Left ventricle myocardium inferior (tissue), 1 donor: ENCODE measurements at places on chromosomes 6 and 20. TPM values are rescaled to one million over a fixed set of nuclear protein-coding genes. Genes with fewer than 3 reads are reported as not detected.
A peak's percentile ranks its signal among the peaks of the same experiment; 100 is the strongest.

Gene ARHGAP40
- total RNA-seq: not detected

GRCh38 chr6:7833751-7834070 lies 76.9 kb downstream of the TXNDC5 start:
- no peak for DNase-seq

Gene NEU1
- 26.0 TPM for total RNA-seq

GRCh38 chr20:17985388-17986018 lies 16.7 kb downstream of the MGME1 start:
- no peak for DNase-seq

DNA sequence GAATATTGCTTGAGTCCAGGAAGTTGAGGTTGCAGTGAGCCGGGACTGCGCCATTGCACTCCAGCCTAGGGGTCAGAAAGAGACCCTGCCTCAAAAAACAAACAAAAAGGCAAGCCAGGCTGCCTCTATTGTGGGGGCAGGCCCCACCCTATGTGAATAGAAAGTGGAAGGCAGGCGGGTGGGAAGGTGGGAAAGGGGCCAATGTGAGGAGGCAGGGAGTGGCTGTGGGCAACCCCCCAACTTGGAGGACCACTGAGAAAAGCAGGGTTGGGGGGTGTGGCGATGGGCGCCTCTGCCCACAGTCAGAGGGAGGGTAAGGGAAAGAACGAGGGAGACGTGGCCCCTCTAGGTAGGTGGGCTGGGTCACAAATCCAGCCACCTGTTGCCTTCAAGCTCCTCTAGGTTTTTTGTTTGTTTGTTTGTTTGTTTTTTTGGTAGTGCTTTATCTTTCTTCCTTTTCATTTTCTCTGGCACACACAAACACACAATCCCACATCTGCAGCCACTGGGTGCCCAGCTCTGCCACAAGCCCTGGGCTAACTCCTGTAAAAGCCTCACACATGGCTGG lies 5.3 kb upstream of the AP5S1 start:
- DNase-seq: no peak

DNA sequence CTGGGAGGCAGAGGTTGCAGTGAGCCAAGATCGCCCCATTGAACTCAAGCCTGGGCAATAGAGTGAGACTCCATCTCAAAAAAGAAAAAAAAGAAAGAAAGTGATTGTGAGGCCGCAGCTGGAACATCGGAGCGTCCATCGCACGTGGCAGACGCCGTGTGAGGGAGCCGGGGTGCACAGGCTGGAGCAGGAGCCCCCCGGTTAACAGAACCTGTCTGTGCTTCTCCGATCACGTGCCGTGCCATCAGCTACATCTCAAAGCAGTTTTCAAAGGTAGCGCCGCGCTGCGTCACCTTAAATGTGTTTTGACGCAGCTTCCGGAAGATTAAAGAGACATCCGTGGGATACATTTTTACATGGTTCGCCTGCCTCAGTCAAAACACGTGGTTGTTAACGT lies 138.9 kb downstream of the TAF4 start:
- DNase-seq: no peak

- DNase-seq: no peak
These were observed 3.3 kb upstream of the MOG start for GRCh38 chr6:29653452-29654038.

DNA sequence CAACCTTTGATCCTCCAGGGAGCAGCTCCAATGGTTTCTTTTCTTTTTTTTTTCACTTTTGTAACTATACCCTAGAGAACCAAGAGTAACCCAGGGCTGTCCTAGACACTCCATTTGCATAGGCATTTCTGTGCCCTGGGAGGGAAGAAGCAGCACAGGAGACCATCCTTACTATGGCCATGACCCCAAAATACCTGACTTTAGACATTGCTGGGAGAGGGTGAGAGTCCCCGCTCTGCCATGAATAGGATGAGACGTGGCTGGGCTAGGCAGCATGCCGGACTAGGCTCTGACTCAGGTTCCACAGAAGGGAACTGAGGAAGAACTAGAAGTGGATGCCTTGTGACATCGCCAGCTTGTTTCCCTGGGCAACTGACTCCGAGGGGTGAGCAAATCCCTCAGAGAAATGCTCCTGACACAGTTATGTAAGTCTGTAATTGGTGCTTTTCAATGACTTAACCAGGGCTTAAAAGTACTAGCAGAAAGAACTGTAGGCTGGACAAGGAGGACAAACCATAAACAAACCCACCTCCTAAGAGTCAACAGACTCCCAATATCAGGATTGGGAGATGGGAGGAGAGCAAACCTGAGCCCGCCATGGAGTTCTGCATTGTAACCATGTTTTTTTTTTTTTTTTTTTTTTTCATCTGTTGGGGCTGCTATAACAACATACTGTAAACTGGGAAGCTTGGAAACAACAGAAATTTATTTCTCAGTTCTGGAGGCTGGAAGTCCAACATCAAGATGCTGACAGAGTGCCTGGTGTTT lies 910 bp upstream of the ADTRP start:
- DNase-seq: no peak

Gene RNF217
- 14.1 TPM for total RNA-seq

DNA sequence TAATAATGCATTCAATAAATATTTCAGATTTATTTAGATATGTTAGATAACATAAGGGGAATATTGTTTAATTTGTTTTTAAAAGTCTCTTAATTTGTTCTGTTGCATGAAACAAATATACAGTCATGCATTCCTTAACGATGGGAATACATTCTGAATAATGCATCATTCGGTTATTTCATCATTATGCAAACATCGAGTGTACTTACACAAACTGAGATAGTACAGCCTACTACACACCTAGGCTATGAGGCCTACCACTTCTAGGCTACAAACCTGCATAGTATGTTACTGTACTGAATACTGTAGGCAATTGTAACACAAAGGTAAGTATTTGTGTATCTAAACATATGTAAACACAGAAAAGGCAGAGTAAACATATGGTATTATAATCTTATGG lies 118.7 kb downstream of the EPHA7 start:
- DNase-seq: no peak

DNA sequence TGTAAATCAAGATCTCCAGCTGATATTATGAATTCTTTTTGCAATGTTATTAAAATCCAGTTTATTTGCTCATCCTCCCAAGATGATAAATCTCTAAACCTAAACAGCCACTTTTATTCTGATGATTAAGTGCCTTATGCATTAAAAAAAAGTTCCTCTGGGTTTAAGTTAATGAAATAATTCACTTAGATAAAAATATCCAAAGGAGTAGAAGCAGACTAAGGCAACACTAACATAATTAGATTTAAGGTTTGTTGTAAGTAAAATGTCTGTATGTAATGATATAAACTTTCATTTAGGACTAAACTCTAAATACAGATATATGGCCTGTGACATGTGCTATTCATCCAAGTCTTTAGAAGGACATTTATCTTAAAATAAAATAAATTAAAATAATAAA lies 457.2 kb downstream of the TENT5A start:
- no peak for DNase-seq

- DNase-seq: no peak
These were observed 38.0 kb upstream of the TASP1 start for GRCh38 chr20:13676682-13677081.

Gene MOCS1
- total RNA-seq: 28.6 TPM

Gene ASXL1
- 25.0 TPM for total RNA-seq

- no peak for DNase-seq
These were observed 110.0 kb upstream of the KCNK16 start for GRCh38 chr6:39432330-39433025.

GRCh38 chr6:92706976-92707375 lies 712.4 kb downstream of the EPHA7 start:
- no peak for DNase-seq

GRCh38 chr6:125469915-125470314 lies 168.1 kb upstream of the HDDC2 start:
- DNase-seq: no peak

DNA sequence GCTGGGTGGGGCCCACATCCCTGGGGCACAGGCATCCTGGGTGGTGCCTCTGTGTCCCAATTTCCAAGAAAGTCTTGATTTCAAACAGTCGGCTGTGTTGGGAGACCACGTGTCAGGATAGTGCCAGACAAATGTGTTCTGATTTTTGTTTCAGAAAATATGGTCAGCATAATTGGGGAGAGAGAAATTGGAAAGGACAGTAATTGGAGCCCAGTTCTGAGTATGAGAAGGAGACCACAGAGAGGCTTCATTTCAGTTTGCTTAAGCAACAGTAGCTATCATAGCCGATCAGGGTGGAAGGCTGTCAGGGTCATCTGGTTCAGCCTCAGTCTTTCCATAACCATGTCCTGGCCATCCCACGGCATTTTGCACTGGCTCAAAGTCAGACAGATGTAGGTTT lies 220.7 kb downstream of the CDC5L start:
- no peak for DNase-seq

DNA sequence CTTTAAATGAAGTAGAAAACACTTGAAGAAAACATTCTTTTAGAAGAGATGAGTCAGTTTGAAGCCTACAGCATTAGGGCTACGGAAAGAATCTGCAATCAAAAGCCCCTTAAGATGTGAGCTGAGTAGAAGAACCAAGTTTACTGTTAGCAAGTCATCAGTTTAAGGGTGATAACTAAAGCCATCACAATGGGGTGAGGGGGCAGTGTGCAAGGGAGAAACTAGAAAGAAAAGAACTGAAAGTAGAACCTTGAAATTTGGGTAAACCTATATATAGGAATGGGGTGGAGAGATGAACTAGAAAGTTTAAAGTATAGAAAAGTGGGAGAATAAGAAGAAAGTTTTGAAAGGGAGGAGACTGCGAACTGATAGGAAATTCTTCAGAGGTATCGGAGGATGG lies 212.9 kb downstream of the COL19A1 start:
- no peak for DNase-seq

DNA sequence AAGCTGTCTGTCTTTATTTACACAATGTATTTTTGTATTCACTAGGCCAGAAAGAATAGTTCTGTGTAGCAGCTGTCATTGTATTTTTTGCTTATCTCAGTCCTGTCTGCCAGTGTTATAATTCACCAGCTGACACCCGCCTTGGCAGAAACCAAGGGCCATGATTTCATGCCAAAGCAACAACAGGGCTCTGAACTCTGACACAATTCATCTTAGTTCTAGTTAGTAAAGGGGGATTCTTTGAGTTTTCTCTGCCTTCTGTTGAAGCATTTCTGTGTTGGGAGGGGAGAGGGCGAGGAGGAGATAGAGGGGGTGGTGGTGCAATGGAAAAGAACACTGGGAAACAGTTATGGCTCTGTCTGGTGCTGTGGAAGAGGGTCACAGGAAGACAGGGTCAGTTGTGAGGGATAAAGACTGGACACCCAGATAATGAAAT lies 684.6 kb upstream of the MARCKS start:
- DNase-seq: peak; percentile 41

GRCh38 chr20:57770852-57771720 lies 61.3 kb upstream of the PMEPA1 start:
- DNase-seq: no peak

DNA sequence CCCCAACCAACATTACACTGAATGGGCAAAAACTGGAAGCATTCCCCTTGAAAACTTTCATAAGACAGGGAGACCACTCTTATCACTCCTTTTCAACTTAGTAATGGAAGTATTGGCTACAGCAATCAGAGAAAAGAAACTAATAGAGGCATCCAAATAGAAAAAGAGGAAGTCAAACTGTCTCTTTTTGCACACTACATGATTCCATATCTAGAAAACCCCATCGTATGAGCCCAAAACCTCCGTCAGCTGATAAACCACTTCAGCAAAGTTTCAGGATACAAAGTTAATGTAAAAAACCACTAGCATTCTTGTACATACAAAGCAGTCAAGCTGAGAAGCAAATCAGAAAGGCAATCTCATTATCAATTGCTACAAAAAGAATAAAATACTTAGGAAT lies 580.4 kb upstream of the PTCHD4 start:
- DNase-seq: no peak

GRCh38 chr20:1898482-1899240 lies 3.5 kb downstream of the SIRPA start:
- DNase-seq: no peak

DNA sequence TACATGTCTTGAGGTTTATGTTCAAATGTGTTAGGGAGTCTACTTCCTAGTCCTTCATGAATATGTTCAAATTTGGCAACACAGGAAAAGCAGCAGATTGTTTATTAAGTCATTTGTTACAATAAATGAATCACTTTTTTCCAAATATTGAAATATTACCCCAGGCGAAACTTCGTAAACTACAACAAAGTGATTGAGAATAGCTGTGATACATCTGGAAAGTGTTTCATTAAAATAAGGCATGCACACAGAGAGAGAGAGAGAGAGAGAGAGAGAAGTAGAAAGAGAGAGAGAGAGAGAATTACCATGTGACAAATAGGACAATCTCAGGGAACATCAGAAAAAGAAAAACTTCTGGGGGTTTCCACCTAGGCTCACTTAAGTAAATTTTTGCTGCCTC lies 363.1 kb upstream of the PTCHD4 start:
- no peak for DNase-seq

DNA sequence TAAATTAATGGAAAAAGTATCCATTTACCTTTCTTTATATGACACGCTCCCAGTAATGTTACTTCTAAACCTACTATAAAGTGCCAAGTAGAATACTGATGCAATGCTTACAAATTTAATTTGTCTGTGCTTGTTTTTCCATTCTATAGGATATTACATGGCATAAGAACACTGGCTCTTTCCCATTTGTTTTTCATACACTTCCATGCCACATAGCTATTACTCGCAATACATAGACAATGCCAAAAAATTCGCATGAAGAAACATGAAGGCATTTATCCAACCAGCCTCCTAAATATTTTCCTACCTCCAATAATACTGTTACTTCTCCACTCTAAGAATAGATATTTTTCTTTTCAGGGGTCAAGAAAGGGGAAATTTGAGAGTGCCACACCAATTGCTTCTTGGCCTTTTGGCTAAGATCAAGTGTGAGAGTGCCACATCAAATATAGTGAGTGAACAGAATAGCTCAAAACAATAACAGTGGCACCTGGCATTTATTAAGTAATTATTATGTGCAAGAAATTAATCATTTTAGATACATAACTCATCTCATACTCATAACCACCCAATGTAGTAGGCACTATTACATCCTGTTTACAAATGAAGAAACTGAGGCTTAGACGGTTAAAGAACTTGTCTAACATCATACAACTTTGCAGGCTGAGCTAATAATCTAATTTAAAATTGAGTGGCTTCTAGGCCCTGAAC lies 845 bp upstream of the DST start:
- no peak for DNase-seq

DNA sequence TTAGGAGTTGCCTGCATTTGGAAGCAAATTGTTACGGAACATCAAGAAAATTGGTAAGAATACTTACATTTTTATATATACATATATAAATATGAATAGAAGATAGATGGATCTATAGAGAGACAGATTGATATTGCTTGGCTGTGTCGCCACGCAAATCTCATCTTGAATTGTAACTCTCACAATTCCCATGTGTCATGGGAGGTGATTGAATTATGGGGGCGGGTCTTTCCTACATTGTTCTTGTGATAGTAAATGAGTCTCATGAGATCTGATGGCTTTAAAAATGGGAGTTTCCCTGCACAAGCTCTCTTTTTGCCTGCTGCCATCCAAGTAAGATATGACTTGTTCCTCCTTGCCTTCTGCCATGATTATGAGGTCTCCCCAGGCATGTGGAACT lies 180.8 kb upstream of the HEY2 start:
- DNase-seq: no peak

Gene LY86
- 1.2 TPM for total RNA-seq
